ENCODE measurements at places on chromosomes 13 and 19. TPM values are rescaled to one million over a fixed set of nuclear protein-coding genes. Genes with fewer than 3 reads are reported as not detected.

Gene BLOC1S3
- total RNA-seq: 5.5 TPM

Gene LMTK3
- not detected for total RNA-seq

Gene ATXN8OS
- total RNA-seq: not detected

Gene SHISA7
- total RNA-seq: not detected

Gene SPIB
- 0.11 TPM for total RNA-seq

Gene NPAS1
- 0.18 TPM for total RNA-seq

Gene JOSD2
- total RNA-seq: 39.6 TPM

Gene PGLYRP2
- total RNA-seq: not detected

Gene GJB6
- not detected for total RNA-seq

Gene TPT1
- total RNA-seq: 11,091 TPM

Gene DACT3
- 0.76 TPM for total RNA-seq

Gene LILRB4
- 0.54 TPM for total RNA-seq

Gene KLC3
- not detected for total RNA-seq

Measured in psoas muscle (tissue), 8 donors.